Anterior cingulate cortex (tissue), 58 donors: ENCODE measurements at places on chromosomes 2 and 18.

DNA sequence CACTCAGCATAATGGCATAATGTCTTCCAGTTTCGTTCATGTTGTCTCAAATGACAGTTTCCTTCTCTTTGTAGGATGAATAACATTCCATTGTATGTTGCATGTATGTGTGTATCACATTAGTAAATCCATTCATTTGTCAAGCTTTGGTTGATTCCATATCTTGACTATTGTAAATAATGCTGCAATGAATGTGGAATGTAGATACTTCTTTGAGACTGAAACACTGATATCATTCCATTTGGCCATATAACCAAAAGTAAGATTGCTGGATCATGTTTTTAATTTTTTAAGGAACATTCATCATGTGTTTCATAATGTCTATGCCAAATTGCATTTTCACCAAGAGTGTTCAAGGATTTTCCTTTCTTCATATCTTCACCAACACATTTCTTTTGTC lies 1711.4 kb upstream of the PIK3C3 start:
- DNase-seq = no peak

- DNase-seq = no peak
Observed at GRCh38 chr2:118224895-118225311, 136.6 kb downstream of the INSIG2 start.

GRCh38 chr2:10438688-10439087 lies 9.4 kb downstream of the ODC1 start:
- no peak for DNase-seq

- no peak for DNase-seq
Observed at GRCh38 chr18:10724666-10725065, 198.8 kb downstream of the NAPG start.

- DNase-seq = no peak
Observed at GRCh38 chr18:9188359-9189231, 52.0 kb downstream of the ANKRD12 start.

DNA sequence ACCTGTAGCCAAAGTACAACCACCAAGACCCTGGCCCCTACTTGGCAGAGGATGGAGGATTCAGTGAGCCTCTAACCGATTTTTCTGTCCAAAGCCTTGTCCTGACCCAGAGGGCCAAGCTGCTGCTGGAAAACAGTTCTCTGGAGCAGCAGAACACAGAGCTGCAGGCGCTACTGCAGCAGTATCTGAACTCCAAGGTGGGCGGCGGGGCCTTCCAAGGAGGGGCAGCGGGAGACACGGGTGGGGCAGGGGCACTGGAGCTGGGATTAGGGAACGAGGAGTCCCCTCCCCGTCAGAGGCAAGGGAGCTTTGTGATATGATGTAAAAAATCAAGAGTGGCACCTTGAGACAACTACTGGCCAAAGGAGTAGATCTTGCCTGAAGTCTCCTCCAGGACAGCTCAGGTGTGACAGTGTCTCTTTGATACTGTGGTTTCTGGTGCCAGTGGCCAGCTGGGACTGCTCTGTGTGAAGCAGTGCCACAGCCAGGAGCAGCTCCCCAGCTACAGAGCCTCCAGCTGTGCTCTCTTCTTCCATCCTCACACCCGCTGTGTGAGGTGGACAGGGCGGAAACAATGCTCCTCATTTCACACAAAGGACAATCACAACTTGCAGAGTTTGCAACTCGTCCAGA lies 22.8 kb downstream of the OTOF start:
- no peak for DNase-seq

DNA sequence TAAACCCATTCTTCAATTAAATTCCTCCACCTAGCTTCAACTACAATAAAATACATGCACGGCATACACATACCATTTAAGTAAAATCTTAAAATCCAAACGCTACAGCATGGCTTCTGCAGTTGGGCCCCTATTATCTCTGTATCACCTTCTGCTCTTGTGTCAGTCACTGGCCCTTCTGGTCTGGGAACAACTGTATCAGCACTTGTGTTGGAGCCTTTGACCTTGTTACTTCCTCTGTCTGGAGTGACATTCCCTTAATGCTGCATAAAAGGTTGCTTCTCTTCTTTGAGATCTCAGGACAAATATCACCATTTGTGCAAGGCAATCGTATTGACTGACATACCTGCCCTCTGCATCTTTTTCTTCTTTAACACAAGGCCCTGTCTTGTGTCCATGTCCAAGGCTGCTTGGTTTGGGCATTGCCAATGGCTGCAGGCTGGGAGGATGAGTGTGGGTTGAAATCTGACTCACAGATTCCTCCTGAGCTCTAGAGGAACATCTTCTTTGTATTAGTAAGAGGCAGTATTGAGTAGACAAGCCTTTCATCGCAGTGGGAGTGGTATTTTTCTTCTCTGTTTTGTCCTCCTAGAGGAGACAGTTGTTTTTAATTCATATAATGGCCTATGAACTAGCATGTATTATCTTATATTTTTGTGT lies 267.8 kb upstream of the TRIB2 start:
- no peak for DNase-seq

DNA sequence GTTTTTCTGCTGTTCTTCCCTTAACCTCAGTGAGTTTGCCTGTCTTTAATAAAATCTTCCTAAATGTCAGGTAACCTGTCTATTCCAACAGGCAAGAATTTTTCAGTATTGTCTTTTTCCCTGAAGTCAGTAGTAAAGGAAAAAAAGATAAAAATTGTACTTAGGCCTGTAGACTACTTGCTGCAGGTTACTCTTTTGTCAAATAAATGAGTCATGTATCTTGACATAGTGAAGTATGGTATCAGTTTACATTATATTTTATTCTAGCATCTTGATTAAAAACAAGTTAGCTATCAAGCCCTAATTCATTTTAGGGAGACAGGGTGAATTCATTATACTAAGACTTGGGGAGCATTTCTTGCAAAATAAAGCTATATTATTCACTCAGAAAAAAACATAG lies 59.8 kb downstream of the ITGA4 start:
- DNase-seq = no peak
